ENCODE measurements at places on chromosomes 4 and X. TPM values are rescaled to one million over a fixed set of nuclear protein-coding genes. Genes with fewer than 3 reads are reported as not detected.

FGB gene
- total RNA-seq = not detected

PDE5A gene
- 30.7 TPM for total RNA-seq

DNA sequence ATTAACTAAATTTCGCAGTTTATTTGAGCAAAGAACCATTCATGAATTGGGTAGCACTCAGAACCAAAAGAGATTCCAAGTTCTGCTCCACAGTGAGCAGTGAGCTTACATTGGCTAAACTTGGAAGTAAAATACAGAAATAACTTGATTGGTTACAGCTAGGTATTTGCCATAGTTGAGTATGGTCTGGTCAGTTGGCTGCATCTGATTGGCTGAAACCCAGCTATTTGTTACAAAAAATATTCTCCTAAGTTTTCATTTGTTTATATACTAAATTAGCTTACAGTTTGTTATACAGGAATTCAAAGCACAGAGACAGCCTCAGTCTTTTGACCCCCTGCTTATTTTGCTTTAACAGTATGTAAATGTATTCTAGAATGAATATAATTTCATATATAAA, 215.1 kb downstream of the RELL1 start:
- no peak for DNase-seq

DNA sequence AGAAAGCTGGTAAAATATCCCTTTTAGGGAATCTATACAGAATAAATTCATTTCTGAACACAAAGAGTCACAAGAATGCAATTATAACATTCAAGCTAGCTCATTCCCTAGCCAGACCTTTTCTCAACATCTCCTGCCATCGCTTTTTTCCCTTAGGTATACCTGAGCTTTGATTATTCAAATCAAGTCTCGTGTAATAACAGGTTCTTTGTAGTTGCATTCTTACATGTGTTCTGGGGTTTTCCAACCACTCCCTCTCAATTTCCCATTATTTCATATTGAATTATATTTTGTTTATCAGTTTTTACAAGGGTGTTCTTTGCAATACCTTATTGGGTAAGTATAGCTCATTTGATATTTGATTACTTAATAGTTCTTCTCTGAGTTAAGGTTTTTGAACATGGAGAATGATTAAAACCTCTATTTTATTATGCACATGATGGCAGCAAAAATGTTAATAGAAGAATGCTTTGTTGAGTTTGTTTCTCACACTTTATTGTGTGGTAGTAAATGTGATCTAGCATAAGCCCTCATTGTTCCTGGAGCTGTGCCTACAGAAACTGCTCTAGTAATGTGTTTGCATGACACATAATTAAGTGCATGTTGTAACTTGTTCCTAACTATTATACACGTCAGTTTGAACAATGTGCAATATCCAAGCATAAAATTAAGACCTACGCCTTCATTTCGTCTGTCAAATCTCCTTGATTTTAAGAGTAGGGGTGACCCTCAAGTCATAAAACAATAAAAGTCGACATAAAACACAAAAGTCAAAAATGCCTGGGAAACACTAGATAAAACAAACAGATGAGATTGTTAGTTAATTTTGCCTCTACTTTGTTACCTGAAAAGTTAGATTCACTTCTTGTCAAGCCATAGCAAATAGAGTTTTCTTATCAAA, 124.0 kb upstream of the POF1B start:
- peak; percentile 9 for DNase-seq

DNA sequence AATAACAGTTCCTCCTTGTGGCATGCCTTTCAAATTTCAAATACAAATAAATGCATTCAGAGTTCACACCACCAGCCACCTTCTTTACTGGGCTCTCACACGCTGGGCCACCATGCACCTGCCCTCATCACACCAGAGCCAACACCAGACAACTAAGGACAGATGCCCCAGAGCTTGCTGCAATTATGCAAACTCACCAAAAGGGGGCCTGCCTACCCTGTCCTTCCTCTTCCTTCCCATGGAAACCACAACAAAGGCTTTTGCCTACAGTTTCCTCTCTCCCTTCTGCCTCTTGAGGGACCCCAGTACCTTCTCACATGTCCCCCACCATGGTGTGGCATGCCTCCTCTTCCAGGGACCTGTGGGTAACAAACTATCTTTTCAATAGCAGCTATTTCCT, 1333.9 kb upstream of the TENM3 start:
- no peak for DNase-seq

CXCL1 gene
- total RNA-seq = 22.3 TPM

DNA sequence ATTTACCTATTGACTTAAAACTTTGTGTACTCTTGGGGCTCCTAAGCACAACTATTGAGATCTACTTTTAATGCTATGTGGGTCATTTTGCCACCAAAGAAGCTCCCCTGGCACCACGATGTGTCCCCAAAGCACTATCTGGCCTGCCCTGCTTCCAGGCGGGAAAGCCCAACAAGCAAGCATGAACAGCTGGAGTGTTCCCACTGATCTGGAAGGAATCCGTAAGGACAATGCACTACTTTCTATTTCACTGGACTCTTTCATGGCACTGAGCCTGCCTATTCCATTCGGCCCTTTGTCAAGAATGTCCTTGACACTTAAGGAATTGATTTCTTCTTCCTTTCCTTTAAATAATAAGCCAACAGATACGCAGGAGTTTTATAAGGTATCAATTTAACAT, 38.8 kb downstream of the GRIA3 start:
- DNase-seq = no peak

DNA sequence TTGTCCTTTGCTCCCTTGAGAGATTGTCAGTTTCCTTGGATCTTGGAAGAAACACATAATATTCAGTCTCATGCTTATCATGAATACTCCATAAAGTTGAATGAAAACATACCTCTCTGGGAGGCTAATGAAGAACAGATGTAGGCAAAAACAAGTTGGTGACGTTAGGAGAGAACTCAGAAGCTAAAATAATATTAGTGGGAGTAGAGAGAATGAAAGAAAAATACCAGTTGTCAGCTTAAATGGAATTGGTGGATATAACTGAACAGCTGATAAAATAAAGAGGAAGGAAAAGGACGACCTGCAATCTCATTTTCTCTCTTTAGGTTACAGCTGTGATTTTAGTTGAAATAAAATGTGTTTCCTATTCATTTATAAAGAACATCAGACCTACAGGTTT, 124.8 kb downstream of the SNCA start:
- no peak for DNase-seq

DNA sequence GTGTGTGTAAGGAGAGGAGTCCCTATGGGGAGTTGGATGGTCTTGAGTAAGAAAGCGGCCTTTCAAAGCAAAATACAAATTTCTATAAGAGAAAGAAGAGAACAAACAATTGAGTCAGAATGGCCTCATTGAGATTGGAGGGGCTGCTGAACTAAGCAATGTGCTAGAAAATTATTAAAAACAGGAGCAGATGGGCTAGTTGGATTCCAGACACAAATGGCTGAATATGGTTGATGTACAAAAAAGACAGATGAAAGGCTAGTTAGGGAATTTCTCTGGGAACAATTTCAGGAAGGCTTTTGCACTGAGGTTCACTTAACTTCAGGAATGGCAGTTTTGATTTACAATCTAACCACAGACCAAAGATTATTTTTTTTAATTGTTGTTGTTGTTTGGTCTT, 1806.8 kb upstream of the TENM3 start:
- no peak for DNase-seq

TRO gene
- 2.1 TPM for total RNA-seq

KDM6A gene
- 38.5 TPM for total RNA-seq

GRCh38 chr4:139910106-139910505, 243.9 kb downstream of the MAML3 start:
- DNase-seq = no peak

GRCh38 chr4:113007151-113007550, 42.3 kb upstream of the ANK2 start:
- DNase-seq = no peak

RAP2C gene
- total RNA-seq = 29.9 TPM

SEPTIN11 gene
- 135 TPM for total RNA-seq

GRCh38 chr4:161419822-161420221, 744.0 kb downstream of the FSTL5 start:
- DNase-seq = no peak

DNA sequence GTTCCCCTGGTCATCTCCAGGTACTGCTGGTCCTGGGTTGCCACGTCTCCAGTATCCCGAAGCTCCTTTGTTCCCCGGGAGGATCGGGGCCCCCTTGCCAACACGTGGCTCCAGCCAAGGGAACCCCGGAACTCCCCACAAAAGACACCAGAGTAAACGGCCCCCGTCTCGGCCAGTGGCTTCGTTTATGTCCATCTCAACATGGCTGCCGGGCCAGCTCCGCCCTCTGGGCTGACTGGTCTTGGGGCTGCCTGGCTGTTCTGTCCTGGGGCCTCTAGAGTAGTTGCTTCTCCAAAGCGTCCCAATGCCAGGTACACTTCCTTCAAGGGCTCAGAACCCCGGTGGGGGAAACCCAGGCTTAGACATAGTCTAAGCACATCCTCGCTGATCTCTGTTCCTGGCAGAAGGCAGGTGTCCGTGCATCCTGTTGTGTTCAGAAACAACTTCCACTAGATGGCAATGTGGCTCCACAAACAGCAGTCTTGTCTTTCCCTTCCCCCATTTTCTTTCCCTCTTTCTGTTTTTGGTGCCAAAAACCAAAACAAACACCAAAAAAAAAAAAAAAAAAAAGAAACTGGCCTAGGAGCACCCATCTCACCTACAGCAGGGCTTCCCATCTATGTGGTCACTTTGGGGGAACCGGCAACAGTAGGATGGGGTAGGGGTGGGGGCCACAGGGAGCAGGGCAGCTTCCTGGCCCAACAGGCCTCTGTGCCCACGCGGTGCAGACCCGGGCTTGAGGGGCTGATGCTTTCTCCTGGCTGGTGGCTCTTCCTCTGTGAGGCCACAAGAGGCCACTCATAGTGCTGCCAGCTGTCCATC, 35.3 kb downstream of the NBDY start:
- DNase-seq = peak; percentile 60

DNA sequence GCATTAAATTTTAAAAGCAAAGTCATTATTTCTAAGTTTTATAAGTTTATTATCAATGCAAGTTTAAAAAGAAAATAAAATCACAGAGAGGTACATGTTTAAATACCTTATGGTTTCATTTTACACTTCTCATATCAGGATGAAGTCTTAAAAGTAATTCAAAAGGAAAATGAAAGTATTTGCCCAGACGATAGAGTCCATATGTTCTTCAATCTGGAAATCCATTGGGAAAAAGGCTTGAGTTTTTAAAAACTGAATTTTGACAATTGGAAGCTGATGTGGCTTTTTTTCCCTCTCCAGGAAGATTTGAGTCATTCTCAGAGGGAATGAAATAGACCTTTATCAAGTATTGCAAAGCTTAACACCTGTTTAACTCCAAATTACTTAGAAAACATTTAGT, 37.1 kb downstream of the MAB21L2 start:
- DNase-seq = no peak

FNIP2 gene
- total RNA-seq = 69.0 TPM

DNA sequence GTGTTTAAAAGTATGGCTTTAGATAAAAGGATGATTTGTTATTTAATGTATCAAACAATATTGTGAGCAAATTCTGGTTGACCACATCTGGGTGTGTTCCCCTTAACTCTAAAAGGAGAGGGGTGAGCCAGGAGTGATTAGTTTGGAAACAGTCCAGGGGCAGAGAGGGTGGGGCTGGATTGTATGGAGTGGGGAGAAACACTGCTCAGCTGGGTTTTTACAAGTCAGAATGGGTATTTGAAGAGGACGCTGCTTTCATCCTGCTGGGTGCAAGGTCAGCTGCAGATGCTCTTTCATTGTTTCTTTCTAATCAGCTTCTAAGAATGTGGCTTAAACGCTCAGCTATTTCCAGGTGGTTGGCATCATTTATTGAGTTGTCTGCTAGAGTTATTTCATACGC, 82.8 kb upstream of the LIMCH1 start:
- no peak for DNase-seq

RTL3 gene
- not detected for total RNA-seq

ASMT gene
- total RNA-seq = not detected

DNA sequence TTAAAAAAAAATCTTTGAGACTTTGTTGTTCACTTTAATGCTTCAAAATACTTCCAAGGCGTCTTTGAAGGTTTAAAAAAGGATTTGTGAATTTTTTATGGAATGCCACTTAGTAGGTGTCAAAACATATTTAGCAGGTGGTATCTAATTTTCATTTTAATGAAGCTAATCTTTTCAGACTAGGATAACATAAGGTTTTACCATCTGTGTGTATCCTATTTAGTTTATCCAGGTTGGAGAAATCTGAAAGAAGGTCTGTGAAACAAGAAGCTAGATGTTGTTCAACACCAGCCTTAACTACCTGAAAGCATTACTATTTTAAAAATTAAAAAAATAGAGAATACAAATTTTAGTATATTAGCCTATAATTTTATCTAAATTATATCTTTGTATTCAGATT, 193.4 kb downstream of the GRID2 start:
- no peak for DNase-seq

DNA sequence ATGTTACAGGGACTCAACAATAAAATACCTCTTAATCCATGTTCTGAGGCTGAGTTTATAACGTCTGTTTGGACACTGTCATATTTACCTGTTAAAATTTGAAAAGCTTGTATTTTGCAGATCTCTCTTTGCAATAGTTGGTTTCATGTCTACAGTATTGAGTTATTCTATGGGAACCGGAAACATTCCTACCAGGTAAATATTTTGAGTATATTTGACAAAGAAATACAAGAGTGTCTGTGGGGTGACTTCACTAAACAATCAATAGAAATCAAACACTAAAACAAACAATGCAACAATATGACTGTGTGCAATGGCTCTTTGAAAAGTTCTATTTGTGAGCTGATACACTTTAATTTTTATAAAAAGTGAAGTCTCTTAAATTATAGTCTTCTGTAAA, 47.7 kb upstream of the CXCL8 start:
- DNase-seq = no peak

DNA sequence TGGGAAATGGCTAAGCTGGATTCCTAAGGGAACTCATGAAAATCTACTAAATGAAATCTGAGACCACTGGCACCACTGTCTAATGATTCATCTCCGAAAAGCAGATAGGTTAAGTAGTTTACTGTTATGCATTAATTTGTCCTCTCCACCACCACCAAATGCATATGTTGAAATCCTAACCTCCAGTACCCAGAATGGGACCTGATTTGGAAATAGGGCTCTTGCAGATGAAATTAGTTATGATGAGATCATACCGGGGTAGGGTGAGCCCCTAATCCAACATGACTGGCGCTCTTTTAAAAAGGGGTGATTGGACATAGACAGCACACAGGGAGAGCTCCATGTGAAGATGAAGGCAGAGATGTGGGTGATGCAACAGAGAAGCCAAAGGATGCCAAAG, 124.9 kb upstream of the GUCY1A1 start:
- DNase-seq = no peak

DNA sequence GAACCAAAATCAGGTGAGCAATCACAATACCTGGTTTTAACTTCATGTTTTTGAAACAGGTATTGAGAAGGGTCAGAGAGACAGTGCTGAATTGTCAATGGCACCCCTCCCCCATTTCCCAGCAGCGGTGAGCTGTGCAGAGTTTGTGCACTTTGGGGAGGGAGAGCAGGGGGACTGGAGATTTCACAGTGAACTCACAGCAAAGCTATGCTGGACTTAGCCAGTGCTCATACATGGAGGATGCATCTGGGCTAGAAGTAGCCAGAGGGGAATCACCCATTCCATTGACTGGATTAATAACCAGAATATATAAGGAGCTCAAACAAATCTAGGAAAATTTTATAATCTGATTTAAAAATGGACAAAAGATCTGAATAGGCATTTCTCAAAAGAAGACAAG, 612.6 kb downstream of the STPG2 start:
- DNase-seq = no peak
